ENCODE measurements at places on chromosomes 11 and 22. TPM values are rescaled to one million over a fixed set of nuclear protein-coding genes. Genes with fewer than 3 reads are reported as not detected.

Gene APOA5
- total RNA-seq: not detected

Gene OR52H1
- not detected for total RNA-seq

Gene TMEM86A
- 4.3 TPM for total RNA-seq

Gene CST6
- total RNA-seq: not detected

Gene GAS2L1
- total RNA-seq: 24.4 TPM

Gene KCNK4
- not detected for total RNA-seq

Gene OR51I1
- total RNA-seq: not detected

- DNase-seq: no peak
Observed at GRCh38 chr11:16434036-16434435, 77.7 kb upstream of the SOX6 start.

- DNase-seq: no peak
Observed at GRCh38 chr22:26322179-26322905, 106.7 kb upstream of the ASPHD2 start.

- DNase-seq: no peak
Observed at GRCh38 chr22:30564761-30565119, 9.7 kb downstream of the GAL3ST1 start.

DNA sequence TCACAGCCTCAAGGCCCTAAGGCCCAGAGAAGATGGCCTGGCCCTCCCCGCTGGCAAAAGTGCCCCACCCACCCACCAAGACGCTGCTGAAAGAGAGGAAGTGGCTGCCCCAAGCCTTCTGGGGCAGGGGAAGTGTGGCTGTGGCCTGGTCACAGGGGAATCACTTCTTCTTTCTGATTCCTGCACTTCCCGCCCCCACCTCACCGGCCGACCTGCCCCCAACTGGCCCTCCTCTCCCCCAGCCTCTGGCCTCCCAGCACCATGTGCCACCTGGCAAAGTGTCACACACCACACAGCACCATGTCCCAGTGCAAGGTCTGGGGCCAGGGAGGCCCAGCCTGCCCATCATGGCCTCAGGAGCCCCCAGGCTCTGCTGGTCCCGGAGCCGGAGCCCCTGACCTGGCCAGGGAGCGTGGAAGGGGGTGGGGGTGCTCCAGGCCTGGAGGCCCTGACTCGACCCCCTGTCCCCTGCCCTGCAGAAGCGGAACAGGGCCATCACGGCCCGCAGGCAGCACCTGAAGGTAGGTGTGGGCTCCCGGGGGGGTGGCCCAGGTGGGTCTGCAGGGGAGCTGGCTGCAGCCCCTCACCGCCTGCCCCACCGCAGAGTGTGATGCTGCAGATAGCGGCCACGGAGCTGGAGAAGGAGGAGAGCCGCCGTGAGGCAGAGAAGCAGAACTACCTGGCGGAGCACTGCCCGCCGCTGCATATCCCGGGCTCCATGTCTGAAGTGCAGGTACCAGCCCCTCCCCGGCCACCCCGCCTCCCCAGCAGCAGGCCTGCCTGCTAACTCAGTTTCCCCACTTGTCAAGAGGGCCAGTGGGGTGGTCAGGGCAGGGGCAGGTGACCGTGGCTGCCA lies 1.4 kb downstream of the TNNI2 start:
- DNase-seq: peak; percentile 83

- DNase-seq: peak; percentile 76
Observed at GRCh38 chr11:65468874-65469333, 29.9 kb upstream of the MALAT1 start.

DNA sequence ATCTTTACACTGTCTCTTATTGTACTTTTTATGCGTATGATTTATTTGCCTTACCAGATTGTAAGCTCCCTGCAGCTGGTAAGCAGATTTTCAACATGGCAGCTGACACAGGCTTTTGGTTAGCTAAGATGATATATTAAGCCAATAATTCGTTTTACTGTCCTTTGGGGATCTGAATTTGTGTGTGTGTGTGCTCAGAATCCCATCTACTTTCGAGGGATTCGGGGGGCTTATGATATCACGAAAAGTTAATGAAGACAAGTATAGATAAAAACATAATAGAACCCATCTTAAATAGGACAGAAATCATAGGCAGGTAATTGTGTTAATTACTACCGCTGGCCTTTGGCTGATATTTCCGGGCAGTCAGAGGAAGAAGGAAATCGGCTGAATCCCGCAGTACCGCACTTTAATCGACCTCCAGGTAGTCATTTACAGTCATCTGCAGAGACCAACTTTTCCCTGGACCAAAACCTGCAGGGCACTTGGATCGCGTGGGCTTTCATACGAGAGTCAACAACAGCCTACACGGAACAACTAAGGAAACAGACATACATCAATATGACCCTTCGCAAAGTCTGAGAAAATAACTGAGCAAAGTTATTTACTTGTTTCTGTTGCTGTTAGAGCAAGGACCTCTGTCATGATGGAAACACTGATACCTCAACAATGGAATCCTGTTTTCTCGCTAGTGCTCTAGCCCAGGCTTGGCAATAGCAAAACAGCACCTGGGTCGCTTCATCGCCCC lies 802 bp downstream of the KBTBD3 start:
- DNase-seq: no peak

GRCh38 chr11:9077164-9077563 lies 14.2 kb downstream of the SCUBE2 start:
- no peak for DNase-seq

- DNase-seq: peak; percentile 82
Observed at GRCh38 chr22:42621505-42622002, 6.9 kb upstream of the POLDIP3 start.

GRCh38 chr22:47630741-47631534 lies 868.5 kb downstream of the TBC1D22A start:
- no peak for DNase-seq

DNA sequence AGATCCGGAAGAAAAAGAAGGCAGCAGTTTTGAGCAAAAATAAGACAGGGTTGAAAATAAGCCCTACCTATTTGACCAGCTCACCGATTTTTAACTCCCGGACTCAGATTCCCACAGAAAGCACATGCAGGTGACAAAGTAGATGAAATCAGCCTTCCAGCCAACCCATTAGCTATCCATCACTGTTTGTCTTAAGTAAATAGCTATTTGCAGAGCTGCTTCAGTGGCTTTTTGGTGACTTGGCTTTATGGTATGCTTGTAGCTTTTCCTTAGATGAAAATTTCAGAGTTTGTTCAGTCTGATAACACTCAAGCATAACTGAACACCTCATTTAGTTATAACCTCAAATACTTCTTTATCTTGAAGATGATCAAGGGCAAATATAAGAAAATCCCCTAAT lies 192.6 kb downstream of the HIPK3 start:
- DNase-seq: no peak

- DNase-seq: no peak
Observed at GRCh38 chr11:36361472-36361871, 65.4 kb downstream of the PRR5L start.

GRCh38 chr22:32775957-32776356 lies 25.5 kb upstream of the TIMP3 start:
- no peak for DNase-seq

DNA sequence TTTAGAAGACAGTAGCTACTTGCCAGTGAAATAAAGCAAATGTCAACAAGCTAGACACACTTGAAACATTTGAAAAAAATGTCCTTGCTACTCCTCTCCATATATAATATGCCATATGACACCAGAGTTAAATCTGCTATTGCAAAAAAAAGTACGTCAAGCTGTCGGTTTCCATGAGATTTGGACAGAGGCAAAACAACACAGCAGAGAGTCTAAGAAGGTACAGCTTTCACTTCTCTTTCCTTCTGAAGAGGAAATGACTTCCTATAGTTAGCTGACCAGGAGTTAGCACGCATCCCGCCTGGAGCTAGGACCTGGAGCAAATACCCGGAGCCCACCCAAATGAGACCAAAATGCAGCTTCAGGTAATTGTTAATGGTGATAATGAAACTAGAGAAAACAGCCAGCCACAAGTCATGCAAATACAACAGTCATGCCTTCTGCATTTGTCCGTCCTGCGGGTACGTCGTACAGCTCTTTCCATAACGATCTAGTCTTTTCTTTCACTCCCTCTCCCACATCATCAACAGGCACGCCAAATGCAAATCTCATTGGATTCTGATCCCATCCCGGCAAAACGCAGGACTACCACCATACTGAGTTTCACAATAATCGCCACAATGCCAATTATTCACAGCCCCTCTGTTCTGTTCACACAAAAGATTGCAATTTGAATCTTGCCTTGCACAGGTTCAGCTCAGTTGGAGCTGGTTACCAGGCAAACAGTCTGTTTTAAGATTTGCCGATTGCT lies 395.0 kb upstream of the CCDC90B start:
- no peak for DNase-seq

GRCh38 chr11:114773541-114774338 lies 95.4 kb downstream of the NXPE2 start:
- no peak for DNase-seq

DNA sequence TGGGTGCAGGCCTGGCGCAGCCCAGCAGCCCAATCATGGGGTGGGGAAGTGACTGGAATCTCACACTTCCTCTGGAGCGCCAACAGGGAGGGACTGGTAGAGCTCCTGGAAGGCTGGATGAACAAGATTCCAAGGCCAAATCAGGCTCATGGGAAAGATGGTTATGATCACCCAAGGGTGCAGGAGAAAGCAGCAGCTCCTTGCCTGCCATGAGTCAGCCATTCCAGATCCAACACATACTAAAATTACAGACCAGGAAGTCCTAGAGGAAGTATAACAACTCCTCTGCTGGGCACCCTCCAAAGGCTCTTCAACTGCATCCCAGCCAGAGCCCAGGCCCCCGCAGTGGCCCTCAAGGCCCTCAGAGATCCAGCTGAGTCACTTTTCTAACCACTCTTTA lies 427.3 kb downstream of the TENM4 start:
- no peak for DNase-seq

GRCh38 chr22:40334899-40335298 lies 11.4 kb upstream of the ADSL start:
- no peak for DNase-seq

DNA sequence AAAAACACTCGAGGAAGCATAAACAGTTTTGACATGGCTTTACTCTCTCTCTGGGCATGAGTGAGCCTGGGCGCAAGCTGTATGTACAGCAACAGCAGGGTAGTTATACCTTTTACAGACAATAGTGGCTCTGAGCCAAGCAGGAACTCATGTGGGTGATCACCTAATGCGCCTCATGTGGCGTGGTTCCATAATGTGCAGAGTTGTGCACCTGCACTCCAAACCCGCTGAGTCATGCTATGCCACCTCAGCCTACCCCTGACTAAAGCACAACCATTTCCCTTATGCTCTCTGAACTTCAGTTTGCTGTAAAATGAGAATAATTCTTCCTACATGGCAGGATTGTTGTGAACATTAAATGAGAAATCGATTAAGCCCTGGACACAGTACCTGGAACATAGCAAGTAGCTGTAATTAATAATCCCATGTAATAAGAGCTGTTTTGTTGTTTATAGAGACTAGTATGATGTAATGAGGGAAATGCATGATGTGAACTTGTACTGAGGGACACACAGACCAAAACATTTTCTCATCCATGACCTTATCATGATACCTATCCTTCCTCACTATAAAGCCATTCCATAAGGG lies 71.6 kb downstream of the CCDC34 start:
- no peak for DNase-seq

- no peak for DNase-seq
Observed at GRCh38 chr22:25702571-25703167, 39.3 kb upstream of the MYO18B start.
